ENCODE measurements at places on chromosomes 5 and 9.

GRCh38 chr5:50593681-50594080, 72.8 kb upstream of the PARP8 start:
- no peak for DNase-seq

DNA sequence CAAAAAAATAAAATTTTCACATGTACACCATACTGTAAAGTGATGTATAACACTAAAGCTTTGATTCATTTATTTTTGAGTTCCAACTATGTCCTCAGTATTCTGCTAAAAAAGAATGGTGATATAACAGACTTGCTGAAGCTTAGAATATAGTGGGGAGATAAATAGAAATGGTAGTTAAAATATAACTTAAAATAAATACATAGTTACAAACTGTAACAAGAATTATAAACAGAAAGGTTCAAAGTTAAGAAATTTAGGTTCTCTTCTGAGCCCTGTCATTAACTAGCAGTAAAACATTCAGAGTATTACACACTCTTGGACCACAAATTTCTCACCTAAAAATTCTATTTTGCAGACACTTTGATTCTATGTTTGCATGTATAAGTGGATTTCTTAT, 392.1 kb downstream of the ANXA1 start:
- no peak for DNase-seq

GRCh38 chr9:110764006-110764405, 95.4 kb downstream of the MUSK start:
- no peak for DNase-seq

DNA sequence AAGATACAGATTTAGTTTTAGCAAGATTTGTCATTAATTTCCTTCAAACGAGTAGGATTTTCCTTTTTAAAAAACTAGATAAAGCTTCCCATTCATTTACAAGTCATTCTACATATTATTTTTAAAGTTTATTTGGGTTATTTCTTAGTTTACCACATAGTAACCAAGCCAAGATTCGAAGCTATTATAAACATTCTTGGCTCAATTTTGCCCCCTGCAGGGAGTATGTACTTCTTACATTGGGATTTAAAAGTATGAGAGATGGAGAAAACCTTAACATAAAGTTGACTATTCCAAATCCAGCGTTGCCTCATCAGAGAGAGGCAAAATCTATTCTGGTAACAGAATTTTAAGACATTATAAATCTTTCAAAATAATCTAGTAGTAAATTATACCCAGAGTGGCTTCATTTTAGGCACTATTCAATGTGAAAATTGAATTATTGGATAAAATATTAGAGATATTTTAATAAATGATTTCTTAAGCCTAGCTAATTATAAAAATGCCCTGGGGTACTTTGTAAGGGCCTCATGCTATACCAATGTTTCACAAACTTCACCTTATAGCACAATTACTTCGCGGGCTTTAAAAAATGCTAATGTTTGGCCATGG, 39.1 kb downstream of the FBN2 start:
- DNase-seq = no peak
